ENCODE measurements at places on chromosomes 12 and 14.
A peak's percentile ranks its signal among the peaks of the same experiment; 100 is the strongest.

DNA sequence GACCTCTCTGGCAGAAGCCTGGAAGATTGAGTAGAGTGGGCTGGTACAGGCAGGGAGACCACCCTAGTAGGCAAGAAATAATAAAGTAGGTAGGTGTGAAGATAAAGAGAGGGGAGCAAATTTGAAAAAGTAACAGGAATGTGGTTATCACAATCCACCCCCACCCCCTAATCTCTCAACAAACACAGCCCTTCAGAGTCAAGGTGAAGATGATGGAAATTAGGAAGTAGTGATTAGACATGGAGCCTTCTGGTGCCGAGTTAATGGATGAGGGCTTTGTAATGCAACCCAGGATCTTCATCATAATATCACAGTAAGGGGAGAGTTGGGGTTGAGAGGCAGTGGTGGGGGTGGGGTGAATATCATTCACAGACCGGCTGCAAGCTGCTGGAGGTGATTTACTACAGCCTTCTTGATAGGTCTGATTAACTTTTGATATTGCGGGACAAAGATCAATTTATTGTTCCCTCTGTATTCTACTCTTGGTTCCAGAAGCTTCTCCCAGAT is 29.2 kb upstream of the CRY1 start:
- no peak for DNase-seq

GRCh38 chr12:101746196-101746595 is 6.9 kb upstream of the SYCP3 start:
- DNase-seq: no peak

DNA sequence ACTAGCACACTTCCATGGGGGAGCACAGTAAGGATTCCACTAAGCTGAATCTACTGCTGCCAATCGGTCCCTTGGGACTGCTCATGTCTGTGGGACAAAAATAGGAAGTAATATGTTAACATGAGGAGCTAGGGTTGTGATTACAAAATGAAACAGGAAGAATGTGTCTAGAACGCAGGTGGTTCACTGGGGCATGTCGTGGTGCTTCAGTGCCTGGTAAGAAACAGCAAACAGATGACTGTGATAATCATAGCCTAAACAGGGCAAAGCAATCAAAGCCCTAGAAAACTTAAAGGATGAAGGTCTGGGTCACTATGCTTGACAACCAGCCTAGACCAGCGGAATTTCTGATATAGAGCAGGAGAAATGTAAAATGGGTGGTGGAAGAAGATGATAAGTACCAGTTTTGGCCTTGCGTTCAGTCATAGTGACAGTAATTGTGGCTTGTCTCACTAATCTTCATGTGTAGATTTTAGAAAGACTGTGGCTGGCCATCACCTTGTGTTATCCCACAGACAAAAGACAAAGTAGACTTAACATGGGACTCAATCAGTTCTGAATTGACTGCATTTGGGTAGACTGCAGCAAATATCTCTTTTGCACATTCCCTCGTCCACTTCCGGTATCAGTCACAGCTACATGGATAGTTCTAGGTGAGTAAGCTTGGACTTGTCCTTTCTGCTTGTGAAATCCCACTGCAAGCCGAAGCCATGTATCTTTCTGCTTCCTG is 51.4 kb downstream of the WASHC3 start:
- DNase-seq: no peak

- no peak for DNase-seq
Measured at GRCh38 chr12:112140728-112141127, 15.4 kb downstream of the TRAFD1 start.

DNA sequence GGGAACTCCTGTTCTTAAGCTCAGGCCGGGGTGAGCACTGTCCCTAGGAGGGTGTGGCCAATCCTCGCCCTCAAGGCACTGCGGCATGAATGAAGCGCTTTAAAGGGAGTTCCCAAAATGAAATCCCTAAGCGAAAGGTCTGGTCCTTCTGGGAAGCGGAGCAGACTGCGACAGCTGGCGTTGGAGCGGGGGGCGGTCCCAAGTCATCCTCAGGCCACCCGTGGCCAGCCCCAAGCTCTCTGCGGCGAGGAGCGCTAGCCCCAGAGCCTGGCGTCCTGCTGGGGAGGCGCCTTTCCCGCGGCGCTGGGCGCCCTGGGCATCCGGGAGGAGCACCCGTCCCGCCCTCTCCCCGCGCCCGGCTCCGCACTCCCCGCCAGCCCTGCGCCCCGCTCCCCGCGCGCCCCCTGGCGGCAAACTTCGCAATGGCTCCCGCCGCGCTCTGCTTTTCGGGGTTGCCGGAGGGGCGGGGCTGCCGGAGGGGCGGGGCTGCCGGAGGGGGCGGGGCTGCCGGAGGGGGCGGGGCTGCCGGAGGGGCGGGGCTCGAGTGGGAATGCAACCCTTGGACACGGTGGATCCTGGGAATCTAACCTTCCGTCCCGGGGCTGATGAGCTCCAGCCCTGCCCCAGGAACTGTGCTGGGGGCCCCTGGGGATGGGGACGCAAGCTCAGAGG is 25.4 kb downstream of the ZBTB42 start:
- peak; percentile 48 for DNase-seq

GRCh38 chr14:95870772-95871171 is 5.9 kb upstream of the TUNAR start:
- DNase-seq: no peak

GRCh38 chr14:105329411-105330150 is 15.0 kb downstream of the PACS2 start:
- DNase-seq: no peak

DNA sequence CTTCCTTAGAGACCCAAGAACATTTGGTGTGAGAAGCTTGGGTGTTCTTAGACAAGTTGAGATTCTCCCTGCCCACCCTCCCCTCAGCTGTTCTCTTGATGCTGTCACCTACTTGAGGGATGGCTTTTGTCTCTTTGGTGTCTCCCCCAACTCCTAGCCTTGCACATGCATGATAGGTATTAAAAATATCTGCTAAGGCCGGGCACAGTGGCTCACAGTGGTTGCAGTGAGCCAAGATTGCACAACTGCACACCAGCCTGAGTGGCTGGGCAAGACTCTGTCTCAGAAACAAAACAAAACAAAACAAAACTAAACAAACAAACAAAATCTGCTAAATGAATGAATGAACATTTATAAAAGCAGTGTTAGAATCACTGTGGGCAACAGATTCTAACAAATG is 261.1 kb downstream of the AKAP6 start:
- DNase-seq: no peak

GRCh38 chr12:128581321-128581761 is 242.4 kb downstream of the SLC15A4 start:
- no peak for DNase-seq

GRCh38 chr14:41607966-41608663 is 1.4 kb downstream of the LRFN5 start:
- DNase-seq: no peak

- no peak for DNase-seq
Measured at GRCh38 chr12:68631227-68631626, 20.5 kb downstream of the RAP1B start.

DNA sequence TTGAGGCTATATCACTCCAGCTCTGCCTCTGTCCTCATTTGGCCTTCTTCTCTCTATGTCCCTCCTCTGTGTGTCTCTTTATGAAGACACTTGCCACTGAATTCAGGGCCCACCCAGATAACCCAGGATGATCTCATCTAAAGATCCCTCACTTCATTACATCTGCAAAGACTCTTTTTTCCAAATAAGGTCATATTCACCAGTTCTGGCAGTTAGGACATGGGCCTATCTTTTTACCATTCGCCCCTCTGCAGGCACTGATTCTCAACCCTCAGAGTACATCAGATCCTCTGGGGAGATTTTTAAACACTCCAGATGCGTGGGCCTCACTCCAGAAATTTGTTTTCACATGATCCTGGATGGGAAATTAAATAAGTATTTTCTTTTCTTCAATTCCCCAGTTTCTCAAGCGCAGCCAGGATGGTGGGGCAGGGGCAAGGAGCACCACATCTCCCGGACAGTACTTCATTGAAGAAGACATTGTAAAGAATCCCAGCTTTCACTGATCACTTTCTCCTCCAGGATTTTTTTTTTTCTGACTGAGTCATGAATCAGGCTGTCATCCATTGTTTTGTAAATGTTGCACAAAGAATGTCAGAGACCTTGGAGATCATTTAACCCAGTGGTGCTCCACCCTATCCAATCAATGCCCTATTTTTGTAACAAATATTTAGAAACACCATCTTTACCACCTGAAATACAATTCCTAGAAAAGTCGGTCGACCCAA is 27.4 kb downstream of the CRACR2A start:
- DNase-seq: no peak
